ENCODE measurements at places on chromosomes 3 and 15.

GRCh38 chr3:41434781-41435180 is 235.5 kb downstream of the CTNNB1 start:
- no peak for DNase-seq

DNA sequence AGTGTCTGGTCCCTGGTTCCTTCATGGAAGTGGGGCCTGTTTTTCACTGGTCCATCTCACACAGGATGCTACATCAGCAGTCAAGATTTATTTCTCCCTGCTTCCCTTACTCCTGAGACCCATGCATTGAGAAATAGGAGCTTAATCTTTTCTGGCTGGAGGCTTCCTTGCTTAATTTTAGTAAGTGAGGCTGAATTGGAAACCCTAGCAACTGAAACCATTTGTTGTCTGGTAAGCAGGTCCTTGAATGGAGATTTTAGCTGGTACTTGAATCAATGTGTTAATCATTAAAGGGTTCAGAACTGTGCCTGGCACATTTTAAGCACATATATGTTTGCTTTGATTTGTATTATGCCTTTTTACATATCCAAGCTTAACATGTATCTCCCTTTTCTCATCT is 20.2 kb upstream of the MEF2A start:
- DNase-seq = peak; percentile 25

DNA sequence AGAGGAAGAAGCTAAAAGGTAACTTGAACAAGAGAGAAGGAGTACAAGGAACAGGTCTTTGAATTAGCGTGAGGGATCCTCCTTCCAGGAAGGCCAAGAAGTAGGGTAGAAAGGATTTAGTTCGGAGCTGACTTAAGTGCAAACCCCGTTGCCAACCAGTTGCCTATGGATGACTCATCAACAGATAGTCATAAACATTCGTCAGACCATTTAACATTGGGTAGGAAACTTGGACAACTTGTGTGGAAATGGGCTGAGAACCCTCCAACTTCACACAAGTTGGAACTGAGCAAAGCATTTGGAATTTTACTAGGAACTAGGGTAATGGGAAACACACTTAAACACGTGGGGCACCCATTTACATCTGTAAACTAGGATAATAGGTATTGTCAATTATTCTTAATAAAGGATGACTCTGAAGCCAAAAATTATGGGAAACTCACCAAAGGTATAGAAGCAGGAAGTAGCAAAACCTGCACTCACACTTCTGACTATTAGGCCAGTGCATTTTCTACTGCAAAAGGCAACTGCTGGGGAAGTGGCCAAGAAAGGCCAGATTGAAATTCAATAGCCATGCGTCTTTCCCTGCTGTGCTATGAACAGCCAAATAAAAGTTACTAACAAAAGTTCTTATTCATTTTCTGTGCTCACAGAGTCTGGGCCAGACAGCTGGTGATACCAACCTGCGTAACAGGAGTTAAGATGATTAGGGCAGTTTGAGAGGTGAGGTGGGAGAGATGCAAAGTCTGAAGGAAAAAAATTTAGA is 174.5 kb upstream of the TMC3 start:
- DNase-seq = no peak

DNA sequence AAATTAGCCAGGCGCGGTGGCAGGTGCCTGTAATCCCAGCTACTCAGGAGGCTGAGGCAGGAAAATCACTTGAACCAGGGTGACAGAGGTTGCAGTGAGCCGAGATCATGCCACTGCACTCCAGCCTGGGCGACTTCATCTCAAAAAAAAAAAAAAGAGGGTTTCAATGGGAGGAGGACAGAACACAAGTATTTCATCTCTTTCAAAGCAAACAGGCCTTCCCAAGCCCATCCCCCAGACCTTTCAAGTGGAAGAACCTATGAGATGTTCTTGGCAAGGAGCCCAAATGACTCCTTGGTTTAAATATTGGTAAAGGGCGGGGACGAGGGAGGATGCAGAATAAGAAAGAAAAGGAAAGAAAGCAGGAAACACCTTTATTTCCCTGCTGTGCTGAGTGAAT is 62.2 kb upstream of the MCF2L2 start:
- DNase-seq = no peak

- no peak for DNase-seq
These were observed 39.2 kb downstream of the FAH start for GRCh38 chr15:80191897-80192595.

DNA sequence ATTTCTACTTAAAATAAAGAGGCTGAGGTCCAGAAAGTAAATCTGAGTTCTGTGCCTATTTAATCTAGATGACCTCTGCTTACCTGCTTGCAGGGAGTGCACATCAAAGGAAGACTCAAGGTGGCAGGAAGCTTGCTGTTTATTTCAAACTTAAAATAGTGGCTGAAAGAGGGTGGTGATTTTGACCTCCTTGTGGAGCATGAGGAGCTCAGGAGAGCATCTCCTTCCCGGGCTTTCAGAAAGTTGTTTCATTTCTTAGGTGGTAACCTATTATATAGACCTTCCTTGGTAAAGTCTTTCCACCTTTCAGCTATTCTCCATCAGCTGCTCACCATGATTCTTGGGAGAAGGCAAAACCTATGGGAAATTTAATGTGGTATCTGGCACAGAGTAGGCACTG is 494 bp downstream of the GCSAM start:
- DNase-seq = no peak

DNA sequence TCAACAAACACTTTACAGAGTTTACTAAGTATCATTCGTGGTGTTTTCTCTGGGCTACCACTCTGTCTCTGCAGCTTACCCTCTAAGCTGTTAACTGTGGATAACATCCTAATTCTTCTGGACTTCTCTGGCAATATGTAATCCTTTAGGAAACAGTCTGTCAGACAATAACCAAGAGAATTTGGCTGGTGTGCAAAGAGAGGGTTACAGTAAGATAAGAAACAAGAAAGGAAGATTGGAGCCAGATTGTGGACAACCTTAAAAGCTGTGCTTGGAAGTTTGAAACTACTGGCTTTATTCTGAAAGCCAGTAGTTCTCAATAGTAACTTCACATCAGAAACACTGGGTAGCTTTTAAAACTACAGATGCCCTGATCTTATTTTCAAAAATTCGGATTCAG is 778 bp downstream of the ARL6 start:
- no peak for DNase-seq

DNA sequence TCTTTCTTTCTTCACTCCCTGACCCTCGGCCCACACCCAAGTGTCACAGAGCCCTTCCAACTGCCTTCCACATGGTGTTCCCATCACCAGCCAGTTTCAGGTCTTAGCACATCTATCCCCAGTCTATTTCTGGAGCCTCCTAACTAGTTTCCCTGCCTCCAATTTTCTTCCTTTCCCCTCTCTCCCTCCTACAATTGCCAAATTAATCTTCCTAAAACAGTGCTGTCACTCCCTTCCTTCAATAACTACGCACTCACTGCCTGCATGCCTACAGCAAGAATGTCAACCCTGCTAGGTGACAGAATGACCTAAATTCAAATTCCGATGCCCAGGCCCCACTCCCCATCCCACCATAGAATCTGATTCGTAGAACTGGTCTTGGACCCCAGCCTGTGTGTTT is 36.1 kb upstream of the CA12 start:
- DNase-seq = no peak

DNA sequence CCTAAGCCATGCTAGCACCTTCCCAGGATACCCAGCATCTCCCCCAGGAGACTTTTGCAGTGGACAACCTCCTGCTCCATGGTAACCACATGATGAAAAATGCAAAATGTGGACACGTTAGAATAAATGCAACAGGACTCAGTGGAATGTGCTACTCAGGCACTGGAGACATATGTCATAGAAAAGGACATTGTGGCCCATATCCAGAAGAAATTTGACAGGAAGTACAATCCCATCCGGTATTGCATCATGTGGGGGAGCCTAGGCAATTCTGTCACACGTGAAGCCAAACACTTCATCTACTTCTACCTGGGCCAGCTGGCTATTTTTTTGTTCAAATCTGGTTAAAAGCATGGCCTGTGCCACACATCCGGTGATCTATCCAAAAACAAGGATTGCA is 227.2 kb upstream of the GPR149 start:
- DNase-seq = no peak

Data from NCI-H524 (cell line).